ENCODE measurements at places on chromosomes 1 and 21.

DNA sequence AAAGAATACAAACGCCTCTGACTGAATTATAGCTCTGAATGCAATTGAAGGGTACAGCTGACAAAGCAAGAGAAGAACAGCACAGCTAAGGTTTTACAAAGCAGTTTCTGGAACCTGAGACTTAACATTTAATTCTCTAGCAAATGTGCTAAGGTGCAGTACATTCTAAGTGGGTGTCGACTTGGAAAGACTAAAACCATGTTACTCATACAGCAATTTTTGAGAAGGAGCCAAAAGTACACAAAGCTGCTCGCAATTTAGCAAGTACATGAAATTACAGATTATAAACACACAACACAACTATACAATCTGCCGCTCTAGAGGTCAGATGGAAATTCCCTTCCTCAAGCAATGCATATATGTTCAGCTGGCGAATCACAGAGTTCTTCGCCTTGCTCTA, 121.9 kb downstream of the TIAM1 start:
- no peak for DNase-seq

GRCh38 chr1:15008783-15009729, 144.5 kb upstream of the TMEM51 start:
- no peak for DNase-seq

DNA sequence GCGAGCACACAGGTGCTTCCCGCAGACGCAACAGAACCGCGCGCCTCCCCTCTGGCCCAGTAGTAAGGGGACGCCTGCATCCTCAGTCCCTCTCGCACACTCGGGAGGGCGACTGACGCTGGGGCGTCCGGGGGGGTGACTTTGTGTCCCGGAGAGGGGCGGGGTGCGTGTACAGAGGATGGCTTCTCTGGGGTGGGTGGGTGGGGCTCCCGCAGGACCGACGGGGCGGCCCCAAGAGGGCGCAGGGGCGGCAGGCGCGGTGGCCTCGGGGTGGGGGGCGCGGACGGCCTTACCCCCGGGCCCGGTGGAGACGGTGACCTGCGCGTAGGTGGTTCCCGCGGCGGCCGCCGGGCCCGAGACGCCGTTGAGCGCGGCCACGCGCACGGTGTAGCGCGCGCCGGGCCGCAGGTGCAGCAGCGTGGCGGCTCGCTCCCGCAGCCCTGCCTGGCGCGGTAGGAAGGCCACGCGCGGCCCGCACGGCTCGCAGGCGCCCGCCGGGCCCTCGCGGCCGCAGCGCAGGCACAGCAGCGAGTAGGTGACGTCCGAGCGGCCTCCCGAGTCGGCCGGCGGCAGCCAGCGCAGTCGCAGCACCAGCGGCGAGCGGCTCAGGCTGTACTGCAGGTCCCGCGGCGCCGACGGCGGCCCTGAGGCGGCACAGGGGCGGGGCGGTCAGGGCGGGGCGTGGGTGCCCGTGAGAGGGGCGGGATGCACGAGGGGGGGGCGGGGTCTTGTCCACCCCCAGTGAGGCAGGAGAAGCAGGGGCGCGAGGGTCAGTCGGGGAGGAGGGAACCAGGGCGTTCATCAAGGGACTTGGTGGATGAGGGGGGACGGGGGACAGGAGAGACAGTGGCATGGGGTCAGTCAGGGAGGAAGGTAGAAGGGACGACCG, 12.1 kb downstream of the EPHA10 start:
- DNase-seq: no peak

GRCh38 chr1:207059881-207060280, 6.8 kb downstream of the PFKFB2 start:
- no peak for DNase-seq
